Gastroesophageal sphincter (tissue), 4 donors: ENCODE measurements at places on chromosomes 11 and 22.

- H3K4me1 ChIP-seq = no peaks in the 10 kb centered on the region
- no peaks in the 10 kb centered on the region for H3K36me3 ChIP-seq
- H3K27me3 ChIP-seq = peaks cover 26% of the 10 kb centered on the region
- H3K27ac ChIP-seq = no peak overlapping the region
- no peak overlapping the region for H3K4me3 ChIP-seq
- no peak for ATAC-seq
Measured at GRCh38 chr22:38941488-38941987, 15.9 kb upstream of the APOBEC3A start.

DNA sequence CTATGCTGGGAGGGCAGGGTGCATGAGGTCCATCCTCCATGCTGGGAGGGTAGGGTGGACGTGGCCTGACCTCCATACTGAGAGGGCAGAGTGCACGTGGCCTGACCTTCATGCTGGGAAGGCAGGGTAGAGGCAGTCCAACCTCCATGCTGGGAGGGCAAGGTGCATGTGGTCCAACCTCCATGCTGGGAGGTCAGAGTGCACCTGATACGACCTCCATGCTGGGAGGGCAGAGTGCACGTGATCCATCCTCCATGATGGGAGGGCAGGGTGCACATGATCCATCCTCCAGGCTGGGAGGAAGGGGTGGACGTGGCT is 622.2 kb downstream of the BRD1 start:
- H3K4me1 ChIP-seq = no peaks in the 10 kb centered on the region
- peaks cover 92% of the 10 kb centered on the region for H3K27me3 ChIP-seq
- H3K36me3 ChIP-seq = no peaks in the 10 kb centered on the region
- H3K27ac ChIP-seq = no peak overlapping the region

DNA sequence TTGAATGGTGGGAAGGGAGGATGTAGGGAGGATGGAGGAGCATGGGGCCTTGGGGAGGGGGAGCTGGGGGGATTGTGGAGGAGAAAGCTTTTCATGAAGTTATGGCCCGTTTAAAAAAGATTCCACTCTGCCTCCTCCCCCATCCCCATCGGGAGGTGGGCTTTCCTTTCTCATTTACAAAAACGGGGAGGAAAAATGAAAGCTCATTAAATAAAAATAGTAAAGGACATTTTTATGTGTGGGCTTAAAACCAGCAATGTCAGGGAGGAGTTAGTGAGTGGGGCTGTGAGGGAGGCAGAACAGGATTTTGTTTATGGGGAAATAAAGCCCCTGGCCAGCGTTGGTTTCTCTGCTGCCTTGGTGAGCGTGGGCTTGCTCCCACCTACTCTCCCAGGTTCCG is 83.2 kb downstream of the ZBTB16 start:
- H3K27me3 ChIP-seq = no peaks in the 10 kb centered on the region
- peaks cover 100% of the 10 kb centered on the region for H3K4me1 ChIP-seq
- H3K27ac ChIP-seq = peak overlapping the region; percentile 80
- no peak overlapping the region for H3K4me3 ChIP-seq
- no peaks in the 10 kb centered on the region for H3K36me3 ChIP-seq
- no peak for ATAC-seq

DNA sequence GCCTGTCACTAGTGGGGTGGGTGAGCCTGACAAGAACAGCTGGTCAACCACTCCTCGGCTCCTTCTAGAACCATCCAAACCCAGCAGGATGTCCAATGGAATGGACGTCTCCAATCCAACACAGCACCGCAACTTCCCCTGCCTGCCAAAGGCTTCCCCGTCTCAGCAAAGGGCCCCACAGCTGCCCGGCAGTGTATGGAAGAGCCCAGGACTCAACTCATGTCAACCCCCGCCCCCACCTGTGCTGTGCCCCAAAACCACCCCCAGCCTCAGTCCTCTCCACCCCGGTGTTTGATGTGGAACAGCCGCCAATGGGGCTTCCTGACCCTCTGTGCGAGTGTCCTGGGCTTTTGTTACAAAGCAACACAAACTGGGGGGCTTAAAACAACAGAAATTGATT is 223.8 kb downstream of the CTTN start:
- no peaks in the 10 kb centered on the region for H3K4me1 ChIP-seq
- H3K27me3 ChIP-seq = no peaks in the 10 kb centered on the region
- ATAC-seq = no peak
- no peak overlapping the region for H3K4me3 ChIP-seq
- H3K27ac ChIP-seq = no peak overlapping the region

DNA sequence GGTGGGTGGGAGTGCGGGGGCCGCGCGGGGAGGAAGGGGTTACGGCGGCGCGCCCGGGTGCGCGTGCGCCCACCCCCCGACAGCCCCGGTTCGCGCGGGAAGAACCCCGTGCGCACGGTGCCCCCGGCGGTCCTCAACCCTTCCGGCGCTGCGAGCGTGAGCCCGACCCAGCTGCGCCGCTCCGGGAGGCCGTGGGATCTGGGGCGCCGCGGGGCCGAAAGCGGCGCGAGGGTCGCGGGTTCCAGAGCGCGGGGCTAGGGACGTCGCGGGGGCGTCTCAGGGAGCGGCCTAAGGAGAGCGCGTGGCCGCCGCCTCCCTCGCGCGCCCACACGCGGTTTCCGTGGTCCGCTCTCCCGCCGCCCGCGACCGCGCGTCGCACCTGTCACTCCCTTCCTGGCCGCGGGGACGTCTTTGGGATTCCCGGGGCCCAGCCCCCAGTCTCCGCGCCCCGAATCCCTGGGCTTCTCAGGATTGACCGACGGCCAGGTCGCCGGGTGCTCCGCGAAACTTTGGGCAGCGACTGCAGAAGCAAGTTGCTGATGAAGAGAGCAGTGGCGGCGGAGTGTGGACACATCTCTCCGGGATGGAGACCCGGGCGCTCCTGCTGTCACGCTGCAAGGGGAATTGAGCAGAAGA is 582 bp downstream of the SREBF2 start:
- H3K36me3 ChIP-seq = no peaks in the 10 kb centered on the region
- no peaks in the 10 kb centered on the region for H3K27me3 ChIP-seq
- H3K4me1 ChIP-seq = peaks cover 48% of the 10 kb centered on the region
- peak; percentile 7 for ATAC-seq

DNA sequence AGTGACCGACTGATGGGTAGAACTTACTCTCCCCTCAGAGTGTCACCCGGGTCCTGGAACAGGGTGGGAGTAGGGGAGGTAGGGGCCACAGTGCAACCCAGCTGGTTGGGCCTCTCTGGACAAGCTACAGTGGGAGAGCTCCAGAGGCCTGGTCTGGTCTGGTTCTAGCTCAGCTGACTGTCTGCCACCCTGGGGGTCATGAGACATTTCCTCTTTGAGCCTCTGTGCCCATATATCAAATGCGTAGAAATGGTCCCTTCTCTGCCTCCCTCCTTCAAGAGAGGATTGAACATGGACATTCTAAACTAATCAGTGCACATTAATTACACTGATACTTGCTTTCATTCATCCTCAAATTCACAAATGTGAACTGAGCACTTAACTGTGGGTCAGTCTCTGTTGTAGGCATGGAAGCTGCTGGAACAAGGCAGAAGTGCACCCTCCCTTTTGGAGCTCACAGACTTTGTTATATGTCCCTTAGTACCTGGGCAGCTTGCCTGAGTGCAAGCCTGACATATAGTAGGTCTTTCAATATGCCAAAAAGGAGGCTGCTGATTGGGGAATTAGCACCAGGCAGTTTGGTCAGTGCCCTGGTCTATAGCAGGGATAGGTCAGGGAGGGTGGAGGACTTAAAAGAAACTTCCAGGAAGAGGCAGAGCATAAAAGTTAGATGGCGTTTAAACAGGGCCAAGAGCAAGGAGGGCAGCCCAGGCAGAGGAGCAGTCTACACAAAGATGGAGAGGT is 25.7 kb downstream of the ARHGEF17 start:
- no peaks in the 10 kb centered on the region for H3K36me3 ChIP-seq
- H3K4me1 ChIP-seq = peaks cover 28% of the 10 kb centered on the region
- peak; percentile 7 for ATAC-seq
- H3K27me3 ChIP-seq = no peaks in the 10 kb centered on the region
- peak overlapping the region; percentile 78 for H3K27ac ChIP-seq
- no peak overlapping the region for H3K4me3 ChIP-seq

GRCh38 chr11:46612326-46612725 is 4.7 kb downstream of the HARBI1 start:
- H3K27ac ChIP-seq = no peak overlapping the region
- no peaks in the 10 kb centered on the region for H3K27me3 ChIP-seq
- H3K4me1 ChIP-seq = peaks cover 10% of the 10 kb centered on the region
- H3K4me3 ChIP-seq = no peak overlapping the region
- no peak for ATAC-seq
- no peaks in the 10 kb centered on the region for H3K36me3 ChIP-seq

- peaks cover 5% of the 10 kb centered on the region for H3K4me1 ChIP-seq
- no peak for ATAC-seq
- peak overlapping the region; percentile 73 for H3K27ac ChIP-seq
- no peaks in the 10 kb centered on the region for H3K27me3 ChIP-seq
Measured at GRCh38 chr11:18312012-18312411, 9.9 kb downstream of the HPS5 start.

DNA sequence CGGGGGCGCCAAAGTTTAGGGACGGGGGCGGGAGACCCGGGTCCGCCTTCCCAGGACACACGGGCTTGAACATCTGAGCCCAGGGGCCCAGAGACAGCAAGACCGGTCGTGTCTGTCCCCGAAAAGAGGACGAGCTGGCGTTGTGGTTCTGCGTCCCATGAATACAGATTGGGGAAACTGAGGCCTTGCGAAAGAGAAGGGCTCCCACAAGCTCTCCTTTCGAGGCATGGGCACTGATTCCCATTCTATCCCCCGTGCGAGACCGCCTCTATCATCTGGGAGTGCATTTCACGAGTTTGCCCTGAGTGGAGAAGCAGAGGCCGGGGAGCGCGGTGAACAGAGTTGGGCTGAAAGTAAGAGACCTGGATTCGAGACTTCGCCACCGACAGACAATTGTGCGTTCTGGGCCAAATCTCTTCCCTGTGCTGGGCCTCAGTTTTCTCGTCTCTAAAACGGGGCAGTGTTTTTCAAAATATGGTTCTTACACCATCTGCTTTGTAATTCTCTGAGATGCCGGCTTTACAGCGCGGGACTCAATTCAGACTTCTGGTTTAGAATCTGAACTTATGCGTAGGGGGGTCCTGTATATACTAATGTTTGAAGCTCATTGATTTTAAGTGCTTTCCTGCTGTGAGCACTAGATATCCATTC is 471 bp downstream of the RNF185 start:
- peak; percentile 46 for ATAC-seq
- H3K27me3 ChIP-seq = no peaks in the 10 kb centered on the region

- peaks cover 20% of the 10 kb centered on the region for H3K36me3 ChIP-seq
- no peak for ATAC-seq
- no peak overlapping the region for H3K4me3 ChIP-seq
- H3K27me3 ChIP-seq = no peaks in the 10 kb centered on the region
- H3K4me1 ChIP-seq = no peaks in the 10 kb centered on the region
Measured at GRCh38 chr11:5658318-5658717, 26.6 kb downstream of the TRIM5 start.

GRCh38 chr11:62410972-62411371 is 7.9 kb upstream of the SCGB1A1 start:
- no peak for ATAC-seq
- no peak overlapping the region for H3K27ac ChIP-seq
- no peaks in the 10 kb centered on the region for H3K27me3 ChIP-seq
- no peak overlapping the region for H3K4me3 ChIP-seq

GRCh38 chr11:78767027-78767932 is 192.6 kb upstream of the NARS2 start:
- no peak overlapping the region for H3K4me3 ChIP-seq
- H3K36me3 ChIP-seq = no peaks in the 10 kb centered on the region
- H3K27ac ChIP-seq = no peak overlapping the region

- no peak overlapping the region for H3K4me3 ChIP-seq
- peaks cover 15% of the 10 kb centered on the region for H3K4me1 ChIP-seq
- peaks cover 56% of the 10 kb centered on the region for H3K36me3 ChIP-seq
- H3K27ac ChIP-seq = no peak overlapping the region
- no peaks in the 10 kb centered on the region for H3K27me3 ChIP-seq
Measured at GRCh38 chr11:117838901-117839300, 14.4 kb upstream of the FXYD2 start.

- peak overlapping the region; percentile 44 for H3K4me3 ChIP-seq
- peaks cover 20% of the 10 kb centered on the region for H3K36me3 ChIP-seq
- no peaks in the 10 kb centered on the region for H3K27me3 ChIP-seq
- ATAC-seq = peak; percentile 97
- peaks cover 43% of the 10 kb centered on the region for H3K4me1 ChIP-seq
- H3K27ac ChIP-seq = peak overlapping the region; percentile 79
Measured at GRCh38 chr22:17705951-17706900, 67.7 kb downstream of the BCL2L13 start.

- H3K4me3 ChIP-seq = no peak overlapping the region
- H3K27me3 ChIP-seq = no peaks in the 10 kb centered on the region
- H3K27ac ChIP-seq = no peak overlapping the region
- H3K4me1 ChIP-seq = no peaks in the 10 kb centered on the region
- no peak for ATAC-seq
- H3K36me3 ChIP-seq = no peaks in the 10 kb centered on the region
Measured at GRCh38 chr11:113674397-113674685, 31.8 kb downstream of the TMPRSS5 start.

- ATAC-seq = no peak
- H3K4me1 ChIP-seq = no peaks in the 10 kb centered on the region
- no peak overlapping the region for H3K4me3 ChIP-seq
- H3K36me3 ChIP-seq = no peaks in the 10 kb centered on the region
- H3K27ac ChIP-seq = no peak overlapping the region
- H3K27me3 ChIP-seq = no peaks in the 10 kb centered on the region
Measured at GRCh38 chr11:94046796-94047195, 25.6 kb downstream of the HEPHL1 start.

GRCh38 chr11:11155962-11156815 is 196.9 kb downstream of the CSNK2A3 start:
- no peaks in the 10 kb centered on the region for H3K36me3 ChIP-seq
- ATAC-seq = peak; percentile 20
- no peaks in the 10 kb centered on the region for H3K27me3 ChIP-seq
- no peak overlapping the region for H3K27ac ChIP-seq

DNA sequence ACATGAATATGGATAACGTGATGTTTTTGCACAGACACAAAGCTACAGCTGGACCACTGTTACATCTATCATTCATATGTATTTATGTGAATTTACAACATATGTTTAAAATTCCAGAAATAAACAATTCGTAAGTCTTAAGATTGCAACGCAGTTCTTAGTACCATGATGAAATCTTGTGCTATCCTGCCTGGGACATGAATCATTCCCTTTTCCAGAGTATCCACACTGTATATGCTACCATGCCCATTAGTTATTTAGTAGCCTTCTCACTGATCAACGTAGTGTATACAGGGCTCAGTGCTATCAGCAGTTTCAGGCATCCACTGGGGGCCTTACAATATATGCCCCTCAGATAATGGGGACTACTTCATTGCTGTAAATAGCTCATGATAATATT is 4.3 kb downstream of the ATL3 start:
- no peaks in the 10 kb centered on the region for H3K36me3 ChIP-seq
- no peak for ATAC-seq
- H3K27me3 ChIP-seq = no peaks in the 10 kb centered on the region
- H3K4me1 ChIP-seq = peaks cover 88% of the 10 kb centered on the region
- no peak overlapping the region for H3K27ac ChIP-seq
- no peak overlapping the region for H3K4me3 ChIP-seq

GRCh38 chr11:13462901-13463778 is at the start of gene BTBD10:
Gene BTBD10 (minus strand): TSS chr11:13463222. CDS start chr11:13445124, 18,098 bp downstream.
- H3K36me3 ChIP-seq = no peaks in the 10 kb centered on the region
- peak; percentile 98 for ATAC-seq
- H3K4me1 ChIP-seq = peaks cover 5% of the 10 kb centered on the region
- H3K4me3 ChIP-seq = peak within 1 kb of the TSS; percentile 51
